CD8-positive, alpha-beta memory T cell (primary cell): ENCODE measurements at places on chromosomes 4 and X.

- no peak for DNase-seq
These were observed 50.0 kb downstream of the SLC7A11 start for GRCh38 chr4:138192113-138192512.

DNA sequence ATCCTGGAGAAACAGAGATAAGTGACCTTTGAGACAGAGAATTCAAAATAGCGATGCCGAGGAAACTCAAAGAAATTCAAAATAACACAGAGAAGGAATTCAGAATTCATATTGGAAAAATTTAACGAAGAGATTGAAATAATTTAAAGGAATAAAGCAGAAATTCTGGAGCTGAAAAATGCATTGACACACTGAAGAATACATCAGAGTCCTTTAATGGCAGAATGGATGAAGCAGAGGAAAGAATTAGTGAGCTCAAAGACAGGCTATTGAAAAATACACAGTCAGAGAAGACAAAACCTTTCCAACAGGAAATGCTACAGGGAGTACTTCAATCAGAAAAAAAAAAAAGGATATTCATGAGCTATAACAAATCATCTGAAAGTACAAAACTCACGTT, 185.8 kb downstream of the PARM1 start:
- DNase-seq, result no peak

DNA sequence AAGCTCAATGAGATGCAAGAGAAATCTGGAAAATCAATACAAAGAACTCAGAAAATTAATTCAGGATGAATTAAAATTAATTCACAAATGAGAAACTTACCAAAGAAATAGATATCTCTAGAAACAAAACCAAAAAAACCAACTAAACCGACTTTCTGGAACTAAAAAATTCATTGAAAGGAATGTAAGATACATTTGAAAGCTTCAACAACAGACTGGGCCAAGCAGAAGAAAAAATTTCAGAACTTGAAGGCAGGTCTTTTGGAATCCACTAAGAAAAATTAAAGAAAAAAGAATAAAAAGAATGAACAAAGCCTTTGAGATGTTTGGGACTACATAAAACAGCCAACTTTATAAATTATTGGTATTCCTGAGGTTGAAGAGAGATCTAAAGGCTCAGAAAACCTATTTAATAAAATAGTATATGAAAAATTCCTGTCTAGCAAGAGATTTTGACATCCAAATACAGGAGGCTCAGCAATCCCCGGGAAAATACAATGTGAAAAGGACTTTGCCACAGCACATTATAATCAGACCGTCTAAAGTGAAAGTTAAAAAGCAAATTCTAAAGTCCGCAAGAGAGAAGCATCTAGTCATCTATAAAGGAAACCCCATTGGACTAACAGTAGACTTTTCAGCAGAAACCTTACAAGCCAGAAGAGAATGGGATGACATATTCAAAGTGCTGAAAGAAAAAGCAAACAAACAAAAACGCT, 44.2 kb downstream of the NAT8L start:
- DNase-seq, result no peak

GRCh38 chrX:106748377-106748776, 21.9 kb downstream of the RNF128 start:
- DNase-seq, result no peak

GRCh38 chrX:152937236-152937635, 39.4 kb downstream of the ZNF185 start:
- DNase-seq, result no peak

DNA sequence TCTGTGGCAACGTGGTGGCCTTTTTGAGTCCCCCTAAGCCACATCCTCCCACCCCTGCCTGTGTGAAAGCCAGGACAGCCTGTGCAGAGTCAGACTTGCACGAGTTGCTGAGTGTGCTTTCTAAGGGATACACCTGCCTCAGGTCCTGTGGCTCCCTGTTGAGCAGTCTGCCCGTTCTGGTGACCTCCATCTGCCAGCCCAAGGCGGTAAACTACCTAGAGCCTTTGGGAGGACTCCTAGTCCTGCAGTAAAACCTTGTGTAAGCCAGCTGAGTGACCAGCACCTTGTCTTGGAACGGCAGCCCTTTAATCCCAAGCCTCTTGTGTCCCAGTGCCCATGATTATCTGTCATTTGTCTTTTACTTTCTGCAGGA, 69.3 kb downstream of the NBDY start:
- DNase-seq, result no peak

GRCh38 chr4:15938182-15938581, 358 bp downstream of the FGFBP1 start:
- no peak for DNase-seq

DNA sequence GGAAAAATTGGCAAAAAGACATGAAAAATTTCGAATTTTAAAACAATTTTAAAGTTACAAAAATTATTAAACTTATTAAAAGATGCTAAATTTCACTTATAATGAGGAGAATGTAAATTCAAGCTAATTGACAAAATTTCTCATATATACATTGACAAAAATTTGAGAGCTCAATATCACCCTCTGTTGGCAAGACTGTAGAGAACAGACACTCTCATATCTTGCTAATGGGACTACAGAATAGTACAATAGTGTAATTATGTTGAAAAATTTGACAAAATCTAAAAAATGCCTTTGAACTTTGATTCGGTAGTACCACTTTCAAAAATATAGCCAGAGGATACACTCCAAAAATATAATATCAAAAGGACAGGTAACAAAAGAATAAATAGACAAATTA, 29.8 kb downstream of the DCAF8L2 start:
- no peak for DNase-seq

DNA sequence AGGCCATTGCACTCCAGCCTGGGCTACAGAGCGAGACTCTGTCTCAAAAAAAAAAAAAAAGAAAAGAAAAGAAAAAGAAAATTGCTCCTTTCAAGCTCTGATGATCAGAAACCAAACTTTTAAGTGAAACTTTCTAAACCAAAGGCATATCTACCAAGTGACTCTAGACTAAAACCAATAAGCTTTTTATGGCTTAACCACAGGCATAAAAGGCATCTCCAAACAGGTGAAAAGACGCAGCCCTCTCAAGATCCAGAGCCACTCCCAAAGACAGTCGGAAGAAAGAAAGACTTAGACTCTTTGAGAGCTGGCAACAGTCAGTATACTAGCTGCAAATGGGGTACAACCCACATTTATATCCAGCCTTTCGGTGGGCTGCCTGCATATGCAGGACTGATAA, 117.1 kb upstream of the AP1S2 start:
- no peak for DNase-seq

DNA sequence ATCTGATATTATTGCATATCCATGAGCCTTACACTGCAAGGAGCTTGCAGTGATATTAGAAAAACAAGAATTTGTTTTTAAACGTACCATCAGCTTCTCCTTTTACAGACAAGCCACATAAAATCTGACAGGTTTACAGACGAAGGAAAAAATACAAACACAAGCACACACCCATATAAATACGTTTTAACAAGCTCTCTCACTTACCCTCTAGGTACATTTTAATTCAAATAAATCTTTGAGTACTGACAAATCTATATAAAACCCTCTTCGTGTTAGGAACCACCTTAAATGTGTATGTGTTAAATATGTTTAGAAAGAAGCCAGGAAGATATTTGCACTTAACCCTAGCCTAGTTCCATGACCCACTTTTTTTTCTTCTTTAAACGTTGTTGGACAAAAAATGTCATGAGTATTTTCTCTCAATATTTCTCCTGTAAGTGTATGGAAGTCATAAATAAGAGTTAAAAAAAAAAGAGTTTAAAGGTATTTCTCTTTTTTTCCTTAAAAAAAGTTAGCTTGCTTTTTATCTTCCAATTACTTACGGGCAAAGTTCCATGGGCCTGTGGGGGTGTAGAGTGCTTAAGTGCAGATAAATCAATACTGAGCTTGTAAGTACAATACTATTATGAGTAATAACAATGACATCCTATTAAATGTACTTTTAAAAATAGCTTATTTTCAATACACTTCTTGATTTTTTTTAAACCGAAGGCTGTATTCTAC, 1.5 kb downstream of the ARAP2 start:
- DNase-seq, result no peak

DNA sequence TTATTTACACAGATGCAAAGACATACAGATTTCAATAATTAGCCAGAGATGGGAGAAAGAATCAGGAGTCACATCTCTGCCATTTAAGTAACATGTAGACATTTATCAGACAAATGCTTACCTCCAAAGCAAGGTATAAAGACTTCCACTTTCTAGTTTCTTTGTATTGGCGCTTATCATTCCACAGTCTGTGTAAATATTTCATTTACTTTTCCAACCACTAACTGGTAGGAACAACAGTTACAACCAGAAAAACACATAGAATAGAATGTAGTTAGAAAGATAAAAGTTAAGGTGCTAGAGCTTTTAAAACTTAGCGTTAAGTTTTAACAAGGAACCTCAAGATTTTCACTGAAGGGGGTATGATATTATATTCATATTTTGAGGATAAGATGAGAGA, 40.9 kb upstream of the UGT2B4 start:
- no peak for DNase-seq

- DNase-seq, result no peak
These were observed 8.0 kb downstream of the SLC9B1 start for GRCh38 chr4:103011378-103012025.

DNA sequence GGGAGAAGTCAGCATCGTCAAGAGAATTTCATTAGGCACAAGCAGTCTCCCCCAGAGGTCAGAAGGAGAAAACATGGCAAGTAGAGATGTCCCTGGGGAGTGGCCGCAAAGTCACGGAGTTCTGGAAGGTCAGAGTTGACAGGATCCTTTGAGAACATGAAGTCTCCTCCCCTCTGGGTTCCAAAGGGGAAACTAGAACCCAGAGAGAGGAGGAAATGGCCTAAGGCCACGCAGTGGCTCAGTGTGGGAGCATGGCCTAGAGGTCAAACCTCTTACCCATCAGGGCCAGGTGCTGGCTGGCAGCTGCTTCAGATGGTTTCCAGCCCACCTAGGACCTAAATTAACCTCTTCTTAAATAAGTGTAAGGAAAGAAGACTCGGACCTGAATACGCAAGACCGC, 884 bp downstream of the IDH3G start:
- no peak for DNase-seq

DNA sequence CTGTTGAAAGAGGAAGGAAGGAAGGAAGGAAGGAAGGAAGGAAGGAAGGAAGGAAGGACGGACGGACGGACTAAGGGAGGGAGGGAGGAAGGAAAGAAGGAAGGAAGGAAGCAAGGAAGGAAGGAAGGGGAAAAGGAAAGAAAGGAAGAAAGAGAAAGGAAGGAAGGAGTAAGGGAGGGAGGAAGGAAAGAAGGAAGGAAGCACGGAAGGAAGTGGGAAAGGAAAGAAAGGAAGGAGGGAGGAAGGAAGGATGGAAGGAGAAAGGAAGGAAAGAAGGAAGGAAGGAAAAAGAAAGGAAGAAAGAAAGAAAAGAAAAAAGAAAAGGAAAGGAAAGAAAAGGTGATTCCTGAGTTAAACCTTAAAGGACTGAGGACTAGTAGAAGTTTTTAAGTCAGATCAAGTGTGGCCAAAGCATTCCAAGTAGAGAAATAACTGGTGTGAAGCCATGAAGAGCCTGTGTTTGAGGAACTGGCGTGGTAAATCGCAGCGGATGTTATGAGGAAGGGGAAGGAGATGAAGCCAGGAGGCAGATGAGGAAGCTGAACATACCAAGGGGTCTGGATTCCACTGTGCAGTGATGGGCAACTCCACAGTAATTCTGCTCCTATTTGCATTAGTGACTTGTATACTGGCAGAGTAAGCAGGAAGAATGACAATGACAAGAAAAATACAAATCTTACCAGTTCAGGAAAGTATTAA, 163.5 kb downstream of the MGST2 start:
- DNase-seq, result no peak

- DNase-seq, result no peak
These were observed 12.6 kb downstream of the NEIL3 start for GRCh38 chr4:177322266-177322665.
